A549 treated with DMSO at 1 μM for 4 hours (cell line): ENCODE measurements at places on chromosomes 1 and 21. TPM values are rescaled to one million over a fixed set of nuclear protein-coding genes. Genes with fewer than 3 reads are reported as not detected.

VSIG8 gene
- total RNA-seq, result 0.06 to 0.07 TPM in 2 of 5 replicates, not detected in the others

KRTAP19-3 gene
- total RNA-seq, result not detected in 5 replicates

ZP4 gene
- not detected in 5 replicates for total RNA-seq

ASTN1 gene
- not detected in 5 replicates for total RNA-seq

PTPRC gene
- total RNA-seq, result not detected in 5 replicates

U2AF1 gene
- 53.6 to 63.6 TPM (median 55.1 TPM) in 5 replicates for total RNA-seq

LAMB3 gene
- total RNA-seq, result 19.0 to 25.5 TPM (median 22.6 TPM) in 5 replicates

SNX27 gene
- total RNA-seq, result 8.6 to 10.3 TPM (median 9.5 TPM) in 5 replicates

ALX3 gene
- total RNA-seq, result not detected in 5 replicates

C1QA gene
- total RNA-seq, result not detected in 5 replicates

FABP3 gene
- not detected in 5 replicates for total RNA-seq

SMIM11 gene
- total RNA-seq, result 1.7 to 24.3 TPM (median 13.0 TPM) in 5 replicates

SUSD4 gene
- total RNA-seq, result 0.34 to 1.2 TPM (median 0.73 TPM) in 5 replicates

POGZ gene
- 21.4 to 24.5 TPM (median 22.2 TPM) in 5 replicates for total RNA-seq

C1QTNF12 gene
- total RNA-seq, result 0.97 to 1.7 TPM (median 1.5 TPM) in 5 replicates

ZNF648 gene
- total RNA-seq, result not detected in 5 replicates

CELA3A gene
- total RNA-seq, result not detected in 5 replicates

GPR37L1 gene
- 0.13 to 0.22 TPM (median 0.15 TPM) in 5 replicates for total RNA-seq

SHISAL2A gene
- 0.16 TPM in 1 of 5 replicates, not detected in the others for total RNA-seq

CYP4Z1 gene
- not detected in 5 replicates for total RNA-seq

TMOD4 gene
- total RNA-seq, result 0.25 to 0.44 TPM (median 0.33 TPM) in 4 of 5 replicates, not detected in the other
